ENCODE measurements at places on chromosomes 7 and 10.

DNA sequence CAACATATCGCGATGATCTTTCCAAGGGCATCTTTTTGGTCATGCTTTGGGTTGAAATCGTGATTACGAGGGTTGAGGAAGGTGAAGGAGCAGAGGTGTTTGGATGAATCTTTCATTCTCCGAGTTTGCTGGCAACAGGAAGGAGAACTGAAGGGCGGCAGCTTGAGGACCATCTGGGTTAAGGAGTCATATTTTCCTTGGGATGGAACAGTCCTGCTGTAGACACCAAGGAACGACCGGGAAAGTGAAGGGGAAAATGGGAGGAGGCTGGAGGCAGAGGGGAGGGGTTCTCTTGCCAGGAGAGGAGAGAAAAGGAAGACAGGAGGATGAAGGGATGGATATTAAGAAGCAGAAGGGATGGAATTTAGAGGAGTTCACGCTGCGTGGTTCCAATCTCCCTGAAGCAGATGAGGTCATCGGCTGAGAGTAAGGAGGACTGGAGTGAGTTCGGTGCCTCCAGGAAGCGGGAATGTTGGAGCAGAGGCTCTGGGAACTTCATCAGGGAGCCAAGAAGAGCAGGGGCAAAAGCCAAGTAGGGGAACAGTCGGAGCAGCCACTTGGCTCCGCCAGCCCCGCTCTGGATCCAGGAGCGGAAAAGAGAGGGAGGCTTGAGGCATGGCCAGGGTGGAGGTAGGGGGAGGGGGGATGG lies 116.6 kb upstream of the GALNT17 start:
- DNase-seq = no peak

GRCh38 chr10:107548301-107548700 lies 383.8 kb upstream of the SORCS1 start:
- no peak for DNase-seq

DNA sequence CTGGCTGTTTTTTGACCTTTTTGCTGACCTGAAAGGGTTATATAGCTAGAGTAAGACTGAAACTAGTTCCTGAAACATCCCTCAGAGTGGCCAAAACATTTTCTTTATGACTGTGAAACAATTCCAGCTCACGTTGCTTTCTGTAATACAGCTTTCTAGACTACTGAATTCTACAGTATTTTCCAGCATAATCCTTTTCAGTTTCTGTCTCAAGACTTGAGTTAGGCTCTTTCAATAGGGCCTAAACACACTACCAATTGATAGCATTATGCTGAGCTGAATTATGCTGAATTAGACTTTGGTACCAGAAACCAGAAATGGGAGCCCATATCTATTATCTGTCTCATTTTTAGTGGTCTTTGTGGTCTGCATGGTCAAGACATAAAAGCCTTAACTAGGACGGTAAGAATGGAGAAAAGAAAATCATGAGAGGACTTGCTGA lies 72.6 kb downstream of the EPDR1 start:
- DNase-seq = no peak

GRCh38 chr7:142685877-142686508 lies 63.3 kb upstream of the PRSS1 start:
- peak; percentile 50 for DNase-seq

GRCh38 chr10:55263327-55263726 lies 462.3 kb upstream of the PCDH15 start:
- no peak for DNase-seq

DNA sequence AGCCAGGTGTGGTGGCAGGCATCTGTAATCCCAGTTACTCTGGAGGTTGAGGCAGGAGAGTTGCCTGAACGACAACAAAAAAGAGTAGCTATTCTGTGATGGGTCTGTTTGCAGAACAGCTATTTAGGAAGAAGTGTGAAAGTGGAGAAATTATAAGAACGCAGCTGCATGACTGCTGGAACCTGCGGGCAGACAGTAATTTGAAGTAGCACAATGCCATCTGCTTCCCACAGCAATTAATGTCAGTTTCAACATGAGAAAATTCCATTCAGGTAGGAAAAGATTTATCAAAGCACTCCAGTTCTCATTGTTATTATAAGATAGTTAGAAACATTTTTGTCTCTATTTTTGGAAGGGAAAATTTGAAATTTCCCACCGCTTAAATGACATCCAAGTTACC lies 21.5 kb downstream of the LAMB1 start:
- no peak for DNase-seq

DNA sequence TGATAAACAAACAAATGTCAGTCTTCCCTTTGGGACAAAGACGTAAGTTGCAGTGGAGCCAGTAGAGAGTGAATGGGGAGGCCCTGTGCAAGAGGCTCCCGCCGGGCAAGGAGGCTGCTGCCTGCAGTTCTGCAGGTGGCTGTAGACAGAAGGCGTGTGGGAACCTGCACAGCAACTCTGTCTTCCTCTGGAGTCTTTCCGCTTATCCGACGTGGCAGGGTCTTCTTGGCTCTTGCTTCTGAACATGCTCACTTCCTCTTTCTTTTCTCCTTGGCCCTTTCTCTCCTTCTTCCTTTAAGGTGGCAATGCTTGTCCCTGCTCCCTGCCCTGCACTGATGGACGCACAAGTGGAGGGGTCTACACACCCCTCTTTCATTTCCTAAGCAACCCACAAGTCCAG lies 122.5 kb downstream of the HIPK2 start:
- DNase-seq = no peak

GRCh38 chr10:117761695-117762094 lies 219.1 kb downstream of the EMX2 start:
- DNase-seq = no peak

GRCh38 chr10:119700321-119700954 lies 25.4 kb upstream of the INPP5F start:
- no peak for DNase-seq

DNA sequence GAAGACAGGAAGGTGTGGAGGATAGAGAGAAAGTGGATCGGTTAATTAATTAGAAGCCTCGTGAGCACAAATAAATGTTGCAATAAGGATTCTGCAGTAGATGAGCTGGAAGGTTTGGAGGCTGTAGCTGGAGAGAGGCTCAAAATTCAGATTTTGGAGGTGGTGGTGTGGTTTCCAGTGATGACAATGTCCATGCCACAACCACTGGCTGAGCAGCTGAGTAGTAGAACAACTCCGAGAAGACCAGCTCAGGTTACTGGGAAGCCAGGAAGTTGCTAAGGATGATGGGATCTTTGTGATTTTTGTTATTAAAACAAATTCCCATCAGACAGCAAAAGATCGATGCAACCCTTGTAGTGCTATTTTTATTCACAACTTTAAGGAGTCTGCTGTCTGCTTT lies 7.7 kb downstream of the SLC26A4 start:
- no peak for DNase-seq

- DNase-seq = no peak
Observed at GRCh38 chr7:99563650-99564049, 5.2 kb downstream of the ZNF655 start.

DNA sequence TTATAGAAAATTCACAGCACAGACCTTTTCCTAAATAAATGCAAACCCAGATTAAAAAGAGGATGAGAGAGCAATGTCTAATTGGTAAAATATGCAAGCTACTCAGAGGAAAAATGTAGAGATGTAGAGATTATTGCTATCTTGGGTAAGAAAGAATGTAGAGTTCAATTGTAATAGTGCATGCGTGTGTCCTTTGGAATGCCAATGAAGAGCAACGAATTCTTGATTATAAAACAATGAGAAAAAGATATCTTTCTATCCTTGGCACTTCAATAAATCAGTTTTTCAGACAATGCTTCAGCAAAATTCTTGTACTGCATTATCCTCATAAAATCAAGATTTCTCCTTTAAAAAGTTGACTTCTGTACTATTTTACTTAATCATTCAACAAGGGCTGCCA lies 50.9 kb downstream of the SEMA3D start:
- DNase-seq = no peak

GRCh38 chr7:66682350-66683093 lies 53.8 kb downstream of the KCTD7 start:
- DNase-seq = no peak

GRCh38 chr7:42880392-42880791 lies 31.5 kb downstream of the C7orf25 start:
- DNase-seq = no peak

DNA sequence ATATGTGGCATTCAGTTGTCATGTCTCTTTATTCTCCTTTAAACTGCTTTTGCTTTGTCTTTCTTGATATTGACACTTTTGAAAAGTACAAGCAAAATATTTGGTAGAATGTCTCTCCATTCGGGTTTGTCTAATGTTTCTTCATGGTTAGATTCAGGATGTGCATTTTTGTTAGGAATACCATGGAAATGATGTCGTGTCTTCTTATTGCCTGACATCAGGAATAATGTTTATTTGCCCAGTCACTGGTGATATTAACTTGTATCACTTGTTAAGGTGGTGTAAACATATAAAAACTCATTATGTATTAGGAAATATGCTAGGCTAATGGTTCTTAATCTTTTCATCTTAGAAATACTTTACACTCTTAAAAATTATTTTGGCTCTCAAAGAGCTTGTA lies 43.4 kb downstream of the CDK1 start:
- DNase-seq = no peak

GRCh38 chr7:1867370-1868260 lies 197.5 kb downstream of the ELFN1 start:
- no peak for DNase-seq

GRCh38 chr10:44024356-44025116 lies 360.4 kb downstream of the CXCL12 start:
- no peak for DNase-seq

DNA sequence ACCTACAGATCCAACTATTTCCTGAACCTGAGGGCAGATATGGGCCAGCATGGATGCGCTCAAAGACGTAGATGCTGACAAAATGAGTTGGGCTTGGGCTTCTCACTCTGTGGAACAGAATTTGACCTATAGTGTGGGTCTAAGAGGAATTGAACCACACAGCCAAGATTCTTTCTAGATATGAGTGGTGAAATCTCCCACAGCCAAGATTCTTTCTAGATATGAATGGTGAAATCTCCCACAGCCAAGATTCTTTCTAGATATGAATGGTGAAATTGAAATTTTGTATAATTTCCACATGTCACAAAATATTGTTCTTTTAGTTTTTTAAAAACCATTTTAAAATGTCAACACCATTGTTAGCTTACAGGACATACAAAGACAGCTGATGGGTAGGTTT lies 215.4 kb upstream of the LRGUK start:
- DNase-seq = no peak

DNA sequence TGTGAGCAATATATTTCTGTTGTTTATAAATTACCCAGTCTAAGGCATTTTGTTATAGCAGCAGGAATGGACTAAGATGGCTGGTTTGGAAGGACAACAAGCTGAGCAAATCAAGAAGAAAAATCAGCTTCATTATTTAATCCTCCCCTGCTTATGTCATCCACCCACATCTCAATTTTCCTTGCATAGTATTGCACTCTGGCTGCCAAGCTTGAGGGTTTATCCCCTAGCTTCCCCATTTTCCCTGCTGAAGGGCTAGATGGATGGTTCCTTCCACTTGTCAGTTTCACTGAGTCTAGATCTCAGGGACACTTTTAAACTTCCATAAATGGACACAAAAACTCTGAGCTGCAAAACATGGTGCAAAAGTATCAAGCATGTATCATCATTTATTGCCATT lies 75.2 kb upstream of the LAMB4 start:
- DNase-seq = no peak

- DNase-seq = no peak
Observed at GRCh38 chr7:133682364-133683181, 429.7 kb downstream of the EXOC4 start.

- DNase-seq = no peak
Observed at GRCh38 chr7:86665669-86666068, 22.0 kb downstream of the GRM3 start.

DNA sequence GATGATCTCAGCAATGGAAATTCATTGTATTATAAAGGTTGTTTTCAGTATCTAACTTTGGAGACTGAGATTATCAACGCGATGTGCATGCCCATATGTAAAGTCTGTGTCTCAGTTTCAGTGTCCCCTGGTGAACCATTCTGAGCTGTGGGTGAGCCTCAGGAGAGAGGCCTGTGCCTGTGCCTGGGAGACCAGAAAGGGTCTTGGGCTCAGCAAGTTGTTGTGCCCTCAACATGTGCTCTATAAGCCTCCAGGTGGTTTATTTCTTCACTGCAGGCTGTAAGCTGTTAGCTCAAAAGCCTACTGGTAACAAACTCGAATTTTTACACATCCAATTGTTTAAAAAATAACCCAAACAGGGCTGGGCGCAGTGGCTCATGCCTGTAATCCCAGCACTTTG lies 151.9 kb downstream of the PKD1L1 start:
- DNase-seq = no peak

- no peak for DNase-seq
Observed at GRCh38 chr7:40520986-40521738, 386.4 kb downstream of the SUGCT start.

DNA sequence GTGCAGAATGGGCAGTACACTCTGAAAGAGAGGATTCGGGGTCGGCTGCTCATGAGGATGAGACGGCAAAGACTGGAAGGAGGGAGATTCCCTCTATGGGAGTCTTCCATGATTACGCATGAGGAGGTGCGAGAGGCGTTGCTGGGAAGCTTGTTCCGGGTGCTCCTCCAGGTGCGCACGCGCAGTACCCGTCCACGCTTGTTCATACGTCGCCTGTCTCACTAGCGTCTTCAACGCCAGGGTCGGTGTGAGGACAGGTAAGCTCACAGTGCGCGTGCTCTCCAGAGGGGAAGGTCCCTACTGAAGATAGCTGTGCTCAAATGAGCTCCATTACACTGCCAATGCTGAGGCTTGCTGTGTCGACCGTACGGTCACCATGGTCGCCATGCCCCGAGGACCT lies 39.3 kb upstream of the BNIP3 start:
- DNase-seq = no peak

GRCh38 chr7:97006055-97006815 lies 882 bp downstream of the DLX6 start:
- DNase-seq = no peak

DNA sequence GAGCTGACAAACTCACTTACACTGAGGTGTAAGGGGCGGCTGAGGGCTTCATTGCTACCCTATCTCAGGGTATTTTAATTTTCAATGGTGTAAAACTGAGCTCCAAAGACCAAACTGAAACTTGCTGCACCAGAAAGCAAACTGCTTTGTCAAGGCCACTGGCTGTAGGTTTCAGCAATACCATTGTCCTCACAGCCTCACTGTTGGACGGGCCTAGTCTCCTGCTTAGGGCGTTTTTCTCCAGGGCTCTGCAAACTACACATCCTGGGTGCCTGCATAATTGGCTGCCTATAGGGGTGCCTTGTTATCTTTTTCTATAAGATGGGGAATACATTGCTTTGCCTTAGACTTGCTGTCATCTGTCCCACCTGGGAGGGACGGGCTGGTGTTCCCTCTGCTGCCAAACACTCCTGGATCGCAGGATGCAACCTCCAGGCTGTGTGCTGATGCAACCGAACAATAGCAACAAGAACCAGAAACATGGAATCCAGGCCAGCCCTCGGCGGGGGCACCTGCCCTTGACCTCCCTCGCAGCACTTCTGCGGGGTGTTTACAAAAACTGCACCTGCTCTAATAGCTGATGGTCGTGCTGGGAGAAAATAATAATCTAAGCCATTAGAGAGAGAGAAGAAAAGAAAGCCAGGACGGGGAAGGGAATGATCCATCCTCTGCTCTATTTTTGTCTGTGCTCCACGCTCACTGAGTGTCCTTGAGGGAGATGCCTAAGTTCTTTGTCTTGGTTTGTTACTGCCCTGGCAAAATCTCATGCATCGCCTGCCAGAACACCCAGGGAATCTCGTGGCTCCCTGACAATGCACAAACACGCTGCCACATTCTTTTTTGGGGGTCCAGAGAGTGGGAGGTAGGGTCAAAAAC lies 104.5 kb downstream of the GALNT17 start:
- DNase-seq = peak; percentile 21
